ENCODE measurements at places on chromosomes 6 and 20.

- no peak overlapping the region for H3K4me3 ChIP-seq
- no peak overlapping the region for H3K27ac ChIP-seq
- DNase-seq = no peak
- H3K27me3 ChIP-seq = no peaks in the 10 kb centered on the region
- H3K4me1 ChIP-seq = no peaks in the 10 kb centered on the region
Measured at GRCh38 chr6:103672169-103672568, 1187.5 kb downstream of the HACE1 start.

- no peak for DNase-seq
- no peaks in the 10 kb centered on the region for H3K4me1 ChIP-seq
- H3K27ac ChIP-seq = no peak overlapping the region
- H3K27me3 ChIP-seq = no peaks in the 10 kb centered on the region
Measured at GRCh38 chr6:16414205-16414604, 175.8 kb downstream of the GMPR start.

DNA sequence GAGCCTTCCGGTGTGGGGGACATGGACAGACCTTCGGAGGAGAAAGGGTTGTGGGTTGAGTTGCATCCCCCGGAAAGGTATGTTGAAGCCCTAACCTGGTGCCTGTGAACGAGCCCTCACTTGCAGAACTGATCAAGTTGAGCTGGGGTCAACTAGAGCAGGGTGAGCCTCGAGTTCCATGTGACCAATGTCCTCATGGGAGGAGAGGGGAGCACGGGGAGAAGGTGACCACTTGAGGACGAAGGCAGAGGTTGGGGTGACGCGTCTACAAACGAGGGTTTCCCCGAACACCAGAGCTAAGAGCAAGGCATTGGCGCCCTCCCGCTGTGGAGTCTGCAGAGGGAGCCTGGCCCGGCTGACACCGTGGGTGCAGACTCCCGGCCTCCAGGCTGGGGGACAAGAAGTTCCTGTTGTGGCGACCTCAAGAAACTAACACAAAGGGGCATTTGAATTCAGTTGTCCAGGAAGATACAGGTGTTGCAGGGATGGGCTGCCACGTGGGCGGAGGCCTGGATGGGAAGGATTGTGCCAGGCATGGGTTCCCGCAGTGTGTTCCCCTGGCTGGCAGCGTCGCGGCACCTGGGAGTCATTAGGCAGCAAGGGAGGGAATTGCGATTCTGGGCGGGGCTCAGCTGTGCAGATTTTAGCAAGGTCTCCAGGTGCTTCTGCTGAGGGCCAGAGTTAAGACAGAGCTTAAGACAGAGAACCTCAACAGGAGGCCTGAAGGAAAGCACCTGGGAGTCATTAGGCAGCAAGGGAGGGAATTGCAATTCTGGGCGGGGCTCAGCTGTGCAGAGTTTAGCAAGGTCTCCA, 20.4 kb upstream of the UNC93A start:
- no peaks in the 10 kb centered on the region for H3K4me1 ChIP-seq
- no peak overlapping the region for H3K4me3 ChIP-seq
- H3K36me3 ChIP-seq = no peaks in the 10 kb centered on the region
- H3K27me3 ChIP-seq = no peaks in the 10 kb centered on the region
- no peak overlapping the region for H3K27ac ChIP-seq

DNA sequence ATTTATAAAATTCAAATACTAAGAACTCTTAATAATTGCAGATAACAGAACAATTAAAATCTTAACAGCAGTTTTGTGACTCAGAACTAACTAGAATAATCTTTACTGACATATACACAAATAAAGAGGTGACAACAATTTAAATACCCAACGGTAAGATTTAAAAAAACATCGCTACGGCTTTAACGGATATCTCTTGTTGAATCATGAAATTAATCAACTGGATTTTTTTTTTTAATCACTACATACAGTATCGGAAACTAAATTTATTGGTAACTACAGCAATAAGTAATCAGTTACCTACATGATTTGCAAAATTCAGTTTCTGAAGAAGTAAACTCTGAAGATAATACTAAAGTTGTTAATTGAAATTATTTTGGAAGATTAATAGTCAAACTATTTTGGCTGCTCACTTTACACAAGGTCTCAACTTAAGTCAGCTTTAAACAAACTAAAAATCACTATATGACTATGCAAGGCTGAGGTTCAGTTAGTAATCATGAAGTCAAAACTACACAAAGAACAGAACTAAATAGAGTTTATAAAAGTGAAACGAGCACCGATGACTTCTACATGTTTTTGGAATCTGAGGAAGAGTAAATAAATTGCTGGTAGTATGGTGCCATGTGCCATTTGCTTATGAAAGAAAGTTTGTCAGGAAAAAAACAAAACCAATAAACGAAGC, 128.8 kb downstream of the HUS1B start:
- no peaks in the 10 kb centered on the region for H3K27me3 ChIP-seq
- no peak overlapping the region for H3K4me3 ChIP-seq
- no peak for DNase-seq
- no peaks in the 10 kb centered on the region for H3K4me1 ChIP-seq
- H3K27ac ChIP-seq = no peak overlapping the region

DNA sequence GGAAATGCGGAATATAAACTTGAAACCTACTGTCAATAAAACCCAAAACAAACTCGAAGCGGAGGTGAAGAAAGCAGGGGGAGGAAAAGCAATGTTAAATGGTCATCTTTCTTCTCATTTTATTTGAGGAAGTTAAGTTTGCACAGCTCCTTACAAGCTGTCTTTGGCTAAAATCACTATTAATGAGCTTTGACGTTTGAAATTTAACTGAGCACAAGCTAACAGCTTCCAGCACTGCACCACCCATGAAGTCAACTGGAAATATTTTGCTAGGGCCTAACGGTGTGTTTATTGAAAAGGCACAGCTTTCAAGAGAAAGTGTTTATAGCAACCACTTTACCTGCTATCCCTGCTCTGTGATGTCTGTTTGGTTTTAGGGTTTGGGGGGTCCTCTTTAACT, 103.8 kb downstream of the PKHD1 start:
- no peaks in the 10 kb centered on the region for H3K27me3 ChIP-seq
- no peaks in the 10 kb centered on the region for H3K36me3 ChIP-seq
- H3K4me1 ChIP-seq = peaks cover 1% of the 10 kb centered on the region
- H3K27ac ChIP-seq = no peak overlapping the region

DNA sequence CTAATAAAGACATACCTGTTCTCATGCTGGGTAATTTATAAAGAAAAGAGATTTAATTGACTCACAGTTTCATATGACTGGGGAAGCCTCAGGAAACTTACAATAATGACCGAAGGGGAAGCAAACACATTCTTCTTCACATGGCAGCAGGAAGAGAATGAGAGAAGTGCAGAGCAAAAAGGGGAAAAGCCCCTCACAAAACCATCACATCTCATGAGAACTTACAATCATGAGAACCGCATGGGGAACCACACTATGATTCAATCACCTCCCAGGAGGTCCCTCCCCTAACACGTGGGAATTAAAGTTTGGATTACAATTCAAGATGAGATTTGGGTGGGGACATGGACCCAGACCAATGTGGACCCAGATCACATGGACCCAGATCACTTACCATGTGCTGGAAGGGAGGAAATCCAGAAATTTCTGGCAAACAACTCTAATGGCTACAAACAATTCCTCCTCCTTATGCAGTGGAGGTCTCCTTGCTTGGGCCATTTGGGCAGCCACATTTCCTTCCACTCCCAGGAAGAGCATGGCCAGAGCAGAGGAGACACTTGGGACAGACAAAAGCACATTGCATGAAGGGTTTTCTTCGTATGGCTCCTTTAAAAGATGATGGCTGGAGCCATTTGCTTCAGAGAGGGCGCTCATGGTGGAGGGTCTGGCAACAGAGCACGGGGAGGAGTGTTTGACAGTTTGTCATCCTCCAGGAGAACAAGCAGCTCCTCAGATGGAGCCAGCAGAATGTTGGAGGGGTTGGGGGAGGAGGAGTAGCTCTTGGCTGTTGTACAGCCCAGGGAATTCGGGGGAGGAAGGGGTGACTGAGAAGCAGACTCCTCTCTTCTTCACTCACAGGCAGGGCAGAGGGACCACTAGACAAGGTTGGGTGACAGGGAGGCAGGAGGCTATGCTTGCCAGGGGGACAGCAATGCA, 30.4 kb downstream of the SERPINB9 start:
- no peaks in the 10 kb centered on the region for H3K27me3 ChIP-seq
- peaks cover 11% of the 10 kb centered on the region for H3K4me1 ChIP-seq
- DNase-seq = no peak
- H3K27ac ChIP-seq = no peak overlapping the region
- H3K4me3 ChIP-seq = no peak overlapping the region
- no peaks in the 10 kb centered on the region for H3K36me3 ChIP-seq

DNA sequence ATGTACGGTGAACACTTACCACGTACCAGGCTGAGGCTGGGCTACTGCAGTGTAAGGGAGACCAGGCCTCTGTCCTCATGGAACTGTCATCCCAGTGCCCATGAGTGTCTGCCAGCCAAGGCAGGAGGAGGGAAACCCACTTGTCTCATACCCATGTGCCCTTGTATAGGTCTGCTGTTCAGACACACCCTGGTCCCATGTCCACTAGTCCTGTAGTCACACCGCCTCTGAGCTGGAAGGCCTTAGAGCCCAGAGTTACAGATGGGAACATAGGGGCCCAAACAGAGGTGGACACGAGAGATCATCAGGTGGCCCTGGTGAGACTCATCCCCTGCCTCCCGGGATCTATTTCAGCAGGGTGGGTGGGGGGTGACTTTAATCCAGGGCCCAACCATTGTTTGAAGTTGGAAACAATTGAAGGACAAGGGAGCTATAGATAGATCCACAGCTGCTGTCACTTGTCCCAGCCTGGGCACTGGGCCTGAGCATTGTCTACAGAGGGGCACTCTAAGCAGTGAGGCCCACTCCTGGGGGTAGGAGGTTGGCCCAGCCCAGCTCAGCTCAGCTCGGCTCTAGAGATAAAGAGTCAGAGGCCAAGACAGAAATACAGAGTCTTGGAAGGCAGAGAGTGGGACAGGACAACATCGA, 14.6 kb downstream of the MYH7B start:
- no peak overlapping the region for H3K27ac ChIP-seq
- no peaks in the 10 kb centered on the region for H3K4me1 ChIP-seq
- no peaks in the 10 kb centered on the region for H3K27me3 ChIP-seq
- DNase-seq = no peak

GRCh38 chr6:36479256-36479655, 36.5 kb downstream of the KCTD20 start:
- H3K4me3 ChIP-seq = no peak overlapping the region
- no peak overlapping the region for H3K27ac ChIP-seq
- DNase-seq = no peak
- no peaks in the 10 kb centered on the region for H3K27me3 ChIP-seq
- peaks cover 3% of the 10 kb centered on the region for H3K36me3 ChIP-seq

GRCh38 chr6:52537001-52537753, 39.7 kb downstream of the TRAM2 start:
- no peak overlapping the region for H3K27ac ChIP-seq
- H3K36me3 ChIP-seq = no peaks in the 10 kb centered on the region

DNA sequence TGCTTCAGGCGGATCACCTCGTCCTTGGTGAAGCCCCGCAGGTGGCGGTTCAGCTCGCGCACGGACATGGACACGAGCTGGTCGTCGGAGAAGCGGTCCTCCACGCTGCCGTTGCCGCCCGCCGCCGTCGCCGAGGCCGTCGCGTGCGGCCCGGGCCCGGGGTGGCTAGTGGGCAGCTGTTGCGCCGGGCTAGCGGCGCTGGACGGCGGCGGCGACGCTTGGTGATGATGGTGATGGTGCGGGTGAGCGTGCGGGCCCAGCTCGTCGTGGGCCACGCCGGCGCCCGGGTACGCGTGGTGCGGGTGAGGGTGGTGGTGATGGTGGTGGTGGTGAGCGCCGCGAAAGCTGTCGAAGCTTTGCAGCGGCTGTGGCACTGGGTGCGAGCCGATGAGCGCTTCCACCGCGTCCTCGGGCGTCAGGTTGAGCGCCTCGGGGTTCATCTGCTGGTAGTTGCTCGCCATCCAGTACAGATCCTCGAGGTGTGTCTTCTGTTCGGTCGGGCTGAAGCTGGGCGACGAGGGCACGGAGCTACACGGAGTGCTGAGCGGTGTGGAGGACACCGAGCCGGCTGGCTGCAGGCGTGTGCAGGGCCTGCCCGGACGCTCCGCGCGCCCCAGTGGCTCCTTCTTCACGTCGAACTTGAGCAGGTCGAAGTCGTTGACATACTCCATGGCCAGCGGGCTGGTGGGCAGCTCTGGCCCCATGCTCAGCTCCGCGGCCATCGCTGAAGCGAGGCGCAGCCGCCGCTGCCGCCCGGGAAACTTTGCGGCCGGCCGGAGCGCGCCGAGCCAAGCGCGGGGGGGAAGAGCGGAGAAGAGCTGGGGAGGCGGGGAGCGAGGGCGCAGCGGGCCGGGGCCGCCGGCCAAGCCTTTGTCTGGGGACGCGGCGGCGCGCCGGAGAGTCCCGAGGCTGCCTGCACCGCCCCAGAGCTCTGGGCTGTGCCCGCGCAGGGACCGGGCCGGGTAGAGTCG, 622 bp downstream of the MAFB start:
- no peak for DNase-seq
- H3K4me3 ChIP-seq = peak overlapping the region; percentile 41
- peaks cover 82% of the 10 kb centered on the region for H3K27me3 ChIP-seq
- no peaks in the 10 kb centered on the region for H3K36me3 ChIP-seq

DNA sequence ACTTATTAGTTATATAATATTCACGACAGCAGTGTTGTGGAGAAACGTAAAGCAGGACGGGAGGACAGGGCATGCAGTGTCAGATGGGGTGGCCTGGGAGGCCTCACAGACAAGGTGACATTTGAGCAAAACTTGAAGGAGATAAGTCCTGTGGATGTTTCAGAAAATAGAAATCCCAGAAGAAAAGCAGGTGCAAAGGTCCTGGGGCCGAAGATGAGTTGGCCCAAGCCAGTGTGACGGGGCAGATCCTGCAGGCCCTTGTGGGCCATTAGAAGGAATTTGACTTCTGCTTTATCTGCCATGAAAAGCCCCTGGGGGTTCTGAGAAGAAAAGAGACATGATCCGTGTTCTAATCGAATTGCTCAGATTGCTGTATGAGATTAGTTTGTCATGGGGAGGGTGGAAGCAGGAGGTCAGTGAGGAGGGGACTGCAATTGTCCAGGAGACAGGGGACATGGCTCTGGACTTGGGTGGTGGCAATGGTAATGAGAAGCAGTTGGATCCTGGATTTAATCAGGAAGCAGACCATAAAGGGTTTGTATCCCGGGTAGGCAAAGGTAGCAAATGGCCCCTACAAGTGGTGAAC, 437.4 kb upstream of the SULF2 start:
- H3K4me1 ChIP-seq = no peaks in the 10 kb centered on the region
- H3K27ac ChIP-seq = no peak overlapping the region
- no peak for DNase-seq
- H3K27me3 ChIP-seq = no peaks in the 10 kb centered on the region

Data from iPS DF 6.9 (cell line).